ENCODE measurements at places on chromosomes 2 and 18.

GRCh38 chr18:23752363-23752762, 63.1 kb downstream of the LAMA3 start:
- DNase-seq, result no peak

GRCh38 chr2:108579623-108580022, 45.4 kb downstream of the LIMS1 start:
- DNase-seq, result no peak

DNA sequence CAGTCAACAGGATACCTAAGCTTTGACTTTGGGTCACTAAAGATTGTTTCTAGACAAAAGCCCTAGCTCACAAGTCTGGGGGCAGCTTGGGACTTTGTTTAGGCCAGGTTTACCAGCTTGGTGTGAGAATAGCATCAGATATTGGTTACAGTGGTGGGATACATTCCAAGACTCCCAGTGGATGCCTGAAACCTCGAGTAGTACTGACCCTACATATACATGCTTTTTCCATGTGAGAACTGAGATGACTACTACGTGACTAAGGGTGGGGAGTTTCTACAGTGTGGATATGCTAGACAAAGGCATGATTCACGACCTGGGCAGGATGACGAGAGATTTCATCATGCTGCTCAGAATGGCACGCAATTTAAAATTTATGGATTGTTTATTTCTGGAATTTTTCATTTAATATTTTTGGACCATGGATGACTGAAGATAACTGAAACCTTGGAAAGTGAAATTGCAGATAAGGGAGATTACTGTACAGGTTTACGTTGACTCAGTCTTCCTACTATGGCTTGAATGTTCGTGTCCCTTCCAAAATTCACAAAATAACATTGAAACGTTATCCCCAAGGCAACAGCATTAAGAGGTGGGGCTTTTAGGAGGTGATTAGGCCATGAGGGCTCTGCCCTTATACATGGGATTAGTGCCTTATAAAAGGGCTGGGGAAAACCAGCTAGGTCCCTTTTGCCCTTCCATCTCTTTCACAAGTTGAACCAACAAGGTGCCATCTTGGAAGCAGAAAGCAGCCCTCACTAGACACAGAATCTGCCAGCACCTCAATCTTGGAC, 50.2 kb upstream of the CTAGE1 start:
- no peak for DNase-seq

DNA sequence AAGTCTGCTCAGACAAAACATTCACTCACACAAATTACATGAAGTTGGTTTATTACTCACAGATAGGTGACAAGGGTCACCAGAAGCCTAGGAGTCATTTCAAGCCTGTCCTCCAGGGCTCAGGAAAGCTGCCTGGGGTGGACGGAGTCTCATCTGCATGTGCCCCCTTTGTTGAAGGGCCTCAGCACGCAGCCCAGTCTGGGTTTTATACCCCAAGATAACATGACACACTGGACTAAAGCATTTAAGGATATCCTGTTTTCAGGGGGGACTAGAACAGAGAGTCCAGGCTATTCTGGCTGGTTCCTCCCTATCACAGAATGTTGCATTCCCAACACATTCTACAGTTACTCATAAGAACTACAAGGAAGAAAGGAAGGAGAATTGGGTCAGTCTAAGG, 164.7 kb downstream of the MREG start:
- no peak for DNase-seq

DNA sequence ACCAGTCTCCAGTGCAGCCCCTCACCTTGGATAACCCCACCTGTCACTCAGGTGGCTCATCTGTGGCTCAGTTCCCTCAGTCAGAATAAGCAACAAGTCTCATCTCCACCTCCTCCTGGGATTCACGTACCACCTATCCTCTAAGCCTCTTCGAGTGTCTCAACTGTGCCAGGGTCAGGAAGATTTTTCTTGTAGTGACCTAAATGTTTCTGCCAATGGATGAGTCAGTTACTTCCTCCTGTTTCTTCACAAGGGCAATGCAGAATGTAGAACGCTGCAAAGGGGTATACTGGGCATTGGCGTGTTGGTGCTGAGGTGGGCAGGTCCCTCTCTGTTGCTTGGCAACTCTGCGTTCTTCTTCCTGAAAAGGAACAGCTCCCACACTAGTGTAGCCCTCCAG, 213.3 kb upstream of the CXCR4 start:
- DNase-seq, result no peak
